ENCODE measurements at places on chromosomes 11 and 22.

DNA sequence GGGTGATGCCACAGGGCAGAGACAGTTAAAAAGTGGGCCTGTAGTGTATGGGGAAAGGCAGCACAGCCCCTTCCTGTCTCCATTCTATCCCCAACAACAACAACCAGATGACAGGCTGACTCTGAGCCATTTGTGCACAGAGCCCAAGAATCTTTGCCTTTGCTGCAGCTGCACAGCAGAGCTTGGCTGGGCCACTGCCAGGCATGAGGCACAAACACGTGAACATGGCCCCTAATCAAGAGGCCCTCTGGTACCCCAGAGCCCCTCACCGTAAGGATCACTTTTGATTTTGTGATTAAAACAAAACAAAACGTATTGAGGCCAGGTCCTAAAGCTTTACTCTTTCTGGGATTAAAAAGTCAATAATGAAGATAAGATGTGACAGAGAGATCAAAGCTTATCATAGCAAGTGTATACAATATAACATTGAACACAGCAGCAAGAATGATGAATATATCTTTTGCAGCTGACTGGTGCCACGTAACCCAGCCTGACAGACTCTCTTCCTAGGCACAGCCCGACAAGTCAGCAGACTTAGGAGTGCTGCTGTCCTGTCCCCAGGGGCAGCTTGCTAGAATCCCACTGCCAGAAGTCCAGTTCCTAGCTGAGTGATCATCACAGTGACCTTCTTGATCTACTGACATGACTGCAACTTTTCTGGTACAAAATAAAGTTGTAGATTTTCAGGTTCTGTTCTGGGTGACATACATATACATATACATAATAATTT lies 117.8 kb downstream of the SERGEF start:
- no peak for DNase-seq

- no peak for DNase-seq
These were observed 884.5 kb downstream of the NTM start for GRCh38 chr11:132254906-132255305.

GRCh38 chr11:123139206-123139605 lies 55.8 kb downstream of the CLMP start:
- no peak for DNase-seq

DNA sequence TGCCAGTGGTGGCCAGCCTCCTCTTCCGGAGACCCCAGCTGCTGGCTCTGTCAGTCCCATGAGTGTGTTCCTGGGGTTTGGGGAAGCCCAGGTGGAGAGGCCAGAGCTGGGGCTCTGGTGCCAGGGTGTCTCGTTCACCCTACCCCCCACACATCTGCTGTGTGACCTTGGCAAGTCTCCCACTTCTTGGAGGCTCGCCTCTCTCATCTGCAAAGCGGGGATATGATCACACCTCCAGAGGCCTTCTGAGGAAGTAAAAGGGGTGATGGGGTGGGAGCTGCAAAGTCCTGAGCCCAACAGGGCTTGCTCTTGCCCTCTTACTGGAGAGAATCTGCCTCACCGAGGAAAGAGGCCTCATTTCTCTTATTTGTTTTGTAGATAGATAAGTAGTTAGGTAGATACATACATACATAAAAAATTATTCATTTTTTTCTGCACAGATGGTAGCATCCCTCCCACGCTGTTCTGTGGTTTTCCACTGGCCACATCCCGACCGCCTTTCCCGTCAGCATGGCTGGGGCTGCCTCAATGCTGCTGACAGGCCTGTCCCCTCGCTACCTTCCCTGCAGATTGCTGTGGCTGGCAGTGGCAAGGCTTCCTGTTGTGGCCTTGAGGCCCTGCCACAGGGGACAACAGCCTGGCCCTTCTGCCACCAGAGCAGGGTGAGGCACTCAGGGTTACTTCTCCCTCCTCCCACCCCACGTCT lies 23.9 kb downstream of the MYO7A start:
- no peak for DNase-seq

DNA sequence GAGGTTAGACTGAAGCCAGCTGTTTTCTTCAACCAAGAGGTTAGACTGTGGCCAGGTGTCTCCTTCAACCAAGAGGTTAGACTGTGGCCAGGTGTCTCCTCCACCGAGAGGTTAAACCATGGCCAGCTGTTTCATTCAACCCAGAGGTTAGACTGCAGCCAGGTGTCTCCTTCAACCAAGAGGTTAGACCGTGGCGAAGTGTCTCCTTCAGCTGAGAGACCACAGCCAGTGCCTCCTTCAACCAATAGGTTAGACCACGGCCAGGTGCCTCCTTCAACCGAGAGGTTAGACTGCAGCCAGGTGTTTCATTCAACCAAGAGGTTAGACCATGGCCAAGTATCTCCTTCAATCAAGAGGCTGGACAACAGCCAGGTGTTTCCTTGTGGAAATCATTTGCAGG lies 498.1 kb downstream of the TBC1D22A start:
- no peak for DNase-seq

GRCh38 chr11:58980159-58980843 lies 41.0 kb downstream of the GLYATL1 start:
- no peak for DNase-seq

DNA sequence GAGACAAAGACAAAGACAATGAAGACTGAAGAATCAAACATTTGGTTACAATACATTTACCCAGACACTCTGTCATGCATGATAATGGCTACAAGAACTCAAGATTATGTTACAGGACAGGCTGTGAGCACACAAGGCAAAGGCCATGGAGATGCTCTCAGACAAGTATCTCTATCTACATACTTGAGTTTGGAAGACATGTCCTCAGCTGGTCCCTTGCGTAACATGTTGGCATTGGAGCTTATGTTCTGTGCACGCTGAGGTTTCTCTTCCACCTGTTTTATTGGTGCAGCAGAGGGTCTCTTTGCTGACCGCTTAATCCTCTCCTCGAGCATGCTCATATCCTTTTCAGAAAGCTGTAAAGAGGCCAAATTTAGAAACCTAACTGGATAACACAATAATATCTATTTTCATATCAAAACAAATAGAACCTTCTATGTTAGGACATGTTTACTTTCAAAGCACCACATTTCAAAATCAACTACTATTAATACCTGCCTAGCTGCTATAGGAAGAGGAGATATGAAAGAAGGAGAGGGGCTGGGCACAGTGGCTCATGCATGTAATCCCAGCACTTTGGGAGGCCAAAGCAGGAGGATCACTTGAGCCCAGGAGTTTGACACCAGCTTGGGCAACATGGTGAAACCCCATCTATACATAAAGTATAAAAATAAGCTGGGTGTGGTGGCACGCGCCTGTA lies 41.6 kb downstream of the F2 start:
- no peak for DNase-seq

- no peak for DNase-seq
These were observed 72.0 kb downstream of the SYN3 start for GRCh38 chr22:32985899-32986765.

DNA sequence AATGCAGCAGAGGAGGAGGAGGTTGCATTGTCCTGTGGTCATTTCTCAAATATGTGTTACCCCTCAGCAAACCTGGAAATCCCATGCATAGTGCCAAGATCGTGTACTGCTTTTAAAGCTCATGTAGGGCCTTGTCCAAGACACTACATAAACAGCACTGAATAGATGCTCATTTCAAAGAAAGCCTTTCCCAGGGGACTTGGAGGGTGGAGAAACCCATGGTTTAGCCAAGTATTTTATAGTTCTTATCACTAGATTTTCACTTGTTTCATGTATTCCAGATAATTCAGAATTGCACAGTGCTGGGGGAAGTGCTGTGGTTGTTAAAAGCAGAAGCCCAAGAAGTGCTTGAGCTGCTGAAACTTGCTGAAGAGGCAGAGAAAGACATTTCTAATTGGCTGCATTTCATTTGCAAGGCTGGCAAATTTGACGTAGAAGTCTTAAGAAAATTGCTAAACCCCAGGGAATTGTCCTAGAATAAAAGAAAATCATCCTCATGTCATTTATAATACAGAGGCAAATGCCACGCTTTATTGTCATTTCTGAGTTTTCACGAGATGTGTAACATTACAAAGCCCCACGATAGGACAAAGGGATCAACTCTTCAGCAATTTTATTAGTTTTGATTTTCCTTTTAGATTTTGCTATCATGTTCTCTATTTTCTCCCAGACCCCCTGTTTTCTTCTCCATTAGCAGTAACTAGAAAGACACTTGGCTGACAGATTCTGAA lies 20.1 kb downstream of the CSRP3 start:
- DNase-seq: no peak

GRCh38 chr11:106493751-106494150 lies 416.3 kb downstream of the AASDHPPT start:
- no peak for DNase-seq

DNA sequence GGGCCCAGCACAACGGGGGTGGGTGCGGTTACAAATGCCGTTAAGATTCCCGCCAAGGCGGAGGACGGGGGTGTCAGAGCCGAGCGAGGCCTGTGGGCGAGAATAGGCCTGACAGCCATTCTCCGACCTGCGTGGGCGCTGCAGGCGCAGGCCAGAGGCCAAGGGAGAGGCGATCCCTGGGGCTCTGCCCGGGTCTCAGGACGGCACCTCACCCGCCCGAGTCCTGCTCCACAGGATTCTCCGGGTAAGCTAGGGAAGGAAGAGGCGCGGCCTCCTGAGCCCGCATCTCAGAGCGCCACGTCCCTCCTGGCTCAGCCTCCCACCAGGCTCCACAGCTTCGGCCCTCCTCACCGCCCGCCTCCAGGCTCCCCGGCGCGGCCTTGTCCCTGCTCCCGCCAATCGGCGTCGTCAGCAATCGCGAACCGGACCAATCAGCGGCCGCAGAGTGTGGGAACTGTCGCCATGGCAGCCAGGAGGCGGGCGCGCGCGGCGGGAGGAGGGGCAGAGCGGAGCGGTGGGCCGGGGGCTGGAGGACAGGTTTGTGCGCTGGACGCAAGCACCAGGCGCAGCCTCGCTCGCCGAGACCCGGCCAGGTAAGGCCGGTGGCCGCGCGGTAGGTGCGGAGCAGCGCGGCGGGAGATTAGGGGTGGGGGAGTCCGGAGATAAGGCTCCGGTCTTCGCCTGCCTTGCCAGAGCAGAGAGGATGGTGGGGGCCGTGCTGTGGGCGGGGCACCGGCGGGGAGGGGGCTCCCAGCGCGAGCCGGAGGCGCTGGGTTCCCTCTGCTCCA lies at the start of gene NUCB2:
TSS of gene NUCB2 (plus strand) at position 504 of the 788 bp plus-strand sequence. CDS start 18,585 bp downstream, outside the sequence.
- peak; percentile 93 for DNase-seq

GRCh38 chr11:83521647-83522596 lies 235.8 kb upstream of the CCDC90B start:
- peak; percentile 60 for DNase-seq

DNA sequence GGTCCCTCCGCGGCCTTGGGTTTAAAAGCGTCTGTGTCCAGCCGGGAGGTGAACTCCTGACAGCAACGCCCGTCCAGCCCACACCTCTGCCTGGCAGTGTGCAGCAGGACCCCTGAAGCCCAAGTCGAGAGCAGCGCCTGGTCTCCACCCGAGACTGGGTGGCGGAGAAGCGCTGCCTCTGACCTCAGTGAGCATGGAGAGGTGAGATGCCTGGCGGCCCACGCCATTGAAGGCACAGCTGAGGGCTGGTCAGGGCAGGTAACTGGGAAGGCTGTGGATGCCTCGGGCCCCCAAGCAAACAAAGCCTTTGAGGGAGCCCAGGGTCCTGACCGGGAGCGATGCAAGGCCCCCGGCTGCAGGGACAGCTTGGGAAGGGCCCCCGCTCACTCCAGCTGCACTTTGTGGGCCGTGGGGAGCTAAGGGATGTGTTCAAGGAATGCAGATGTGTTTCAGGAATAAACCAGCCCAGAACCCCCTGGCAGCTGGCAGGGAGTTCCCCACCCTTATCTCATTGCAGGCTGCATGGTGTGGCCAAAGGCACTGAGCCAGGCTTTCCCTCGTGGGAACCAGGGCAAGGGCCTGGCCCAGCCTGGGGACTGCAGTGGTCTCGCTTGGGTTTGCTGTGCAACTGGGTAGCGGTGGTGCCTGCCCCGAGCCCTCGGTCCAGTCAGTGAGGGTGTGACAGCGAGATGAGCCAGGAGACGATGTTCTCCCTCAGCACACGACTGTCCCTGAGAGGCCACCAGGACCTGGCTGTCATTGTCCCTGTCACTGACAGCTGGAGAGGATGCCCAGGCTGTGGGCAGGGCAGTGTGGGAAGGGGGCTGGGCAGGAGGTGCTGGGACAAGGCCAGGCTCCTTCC lies 92.5 kb downstream of the WNT7B start:
- no peak for DNase-seq

DNA sequence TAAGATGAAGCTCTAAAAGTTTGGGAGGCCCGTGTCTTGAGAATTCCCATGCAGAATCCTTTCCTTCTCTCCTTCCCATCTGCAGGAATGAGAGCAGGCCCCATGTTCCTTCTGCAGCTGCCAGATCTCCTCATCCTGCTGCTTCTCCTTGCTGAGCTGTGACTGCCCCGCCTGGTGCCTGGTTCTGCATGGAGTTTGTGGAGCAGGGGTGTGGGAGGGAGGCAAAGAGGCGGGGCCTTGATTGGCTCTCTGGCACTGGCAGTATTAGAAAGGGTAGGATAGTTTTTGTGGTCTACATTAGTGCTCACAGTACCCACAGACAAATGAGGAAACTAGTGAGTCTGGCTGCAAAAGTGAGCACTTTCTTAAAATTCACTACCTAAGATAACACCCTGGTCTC lies 91.1 kb upstream of the CLPB start:
- no peak for DNase-seq

DNA sequence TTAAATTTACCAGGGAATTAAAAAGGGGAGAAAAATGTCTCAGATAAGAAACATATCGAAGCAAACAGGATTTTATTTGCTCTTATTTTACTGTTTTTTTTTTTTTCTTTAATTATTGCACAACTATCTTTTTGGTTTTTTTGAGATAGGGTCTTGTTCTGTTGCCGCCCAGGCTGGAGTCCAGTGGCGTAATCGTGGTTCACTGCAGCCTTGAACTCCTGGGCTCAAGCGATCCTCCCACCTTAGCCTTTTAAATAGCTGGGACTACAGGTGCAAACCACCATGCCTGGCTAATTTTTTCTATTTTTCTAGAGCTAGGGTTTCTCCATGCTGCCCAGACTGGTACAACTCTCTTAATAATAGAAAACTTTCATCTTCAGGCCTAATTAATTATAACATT lies 32.5 kb downstream of the DRG1 start:
- DNase-seq: no peak

DNA sequence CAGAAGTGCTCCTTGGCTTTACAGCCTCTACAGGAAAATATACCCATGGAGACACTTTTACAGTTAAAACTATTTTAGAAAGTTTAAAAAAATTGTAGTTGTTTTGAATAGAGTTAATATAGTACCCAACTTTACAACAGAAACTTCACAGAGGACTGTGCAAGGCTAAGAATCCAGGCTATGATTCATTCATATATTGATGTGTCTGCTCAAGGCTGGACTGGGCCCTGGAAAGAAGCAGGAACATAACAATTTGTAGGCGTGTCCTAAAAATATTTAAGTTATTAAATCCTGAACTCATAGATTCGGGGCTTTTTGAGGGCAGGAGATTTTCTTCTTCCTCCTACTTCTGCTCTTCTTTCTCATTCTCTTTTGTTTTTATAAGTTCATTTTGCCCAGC lies 291.5 kb upstream of the CCDC179 start:
- DNase-seq: no peak

- peak; percentile 32 for DNase-seq
These were observed 205.0 kb upstream of the RAG2 start for GRCh38 chr11:36803084-36803483.

DNA sequence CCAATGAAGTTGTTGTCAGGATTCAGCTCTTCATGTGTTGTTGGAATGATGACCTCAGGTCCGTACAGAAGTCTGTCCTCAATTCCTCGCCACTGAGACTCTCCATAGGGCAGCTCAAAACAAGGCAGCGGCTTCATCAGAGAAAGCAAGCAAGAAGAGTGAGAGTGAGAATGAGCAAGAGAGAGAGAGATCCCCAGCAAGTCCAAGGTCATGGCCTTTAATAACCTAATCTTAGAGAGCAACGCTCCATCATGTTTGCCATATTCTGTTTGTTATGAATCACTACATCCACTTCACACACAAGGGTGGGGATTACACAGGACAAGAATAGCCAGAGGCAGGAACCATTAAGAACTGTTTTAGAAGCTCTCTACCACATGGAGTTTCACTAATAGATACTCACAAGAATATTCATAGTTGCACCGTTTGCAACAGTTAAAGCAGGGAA lies 23.3 kb upstream of the MMP7 start:
- DNase-seq: no peak

Measured in NCI-H187 (cell line).